ENCODE measurements at places on chromosomes 11 and 22.

DNA sequence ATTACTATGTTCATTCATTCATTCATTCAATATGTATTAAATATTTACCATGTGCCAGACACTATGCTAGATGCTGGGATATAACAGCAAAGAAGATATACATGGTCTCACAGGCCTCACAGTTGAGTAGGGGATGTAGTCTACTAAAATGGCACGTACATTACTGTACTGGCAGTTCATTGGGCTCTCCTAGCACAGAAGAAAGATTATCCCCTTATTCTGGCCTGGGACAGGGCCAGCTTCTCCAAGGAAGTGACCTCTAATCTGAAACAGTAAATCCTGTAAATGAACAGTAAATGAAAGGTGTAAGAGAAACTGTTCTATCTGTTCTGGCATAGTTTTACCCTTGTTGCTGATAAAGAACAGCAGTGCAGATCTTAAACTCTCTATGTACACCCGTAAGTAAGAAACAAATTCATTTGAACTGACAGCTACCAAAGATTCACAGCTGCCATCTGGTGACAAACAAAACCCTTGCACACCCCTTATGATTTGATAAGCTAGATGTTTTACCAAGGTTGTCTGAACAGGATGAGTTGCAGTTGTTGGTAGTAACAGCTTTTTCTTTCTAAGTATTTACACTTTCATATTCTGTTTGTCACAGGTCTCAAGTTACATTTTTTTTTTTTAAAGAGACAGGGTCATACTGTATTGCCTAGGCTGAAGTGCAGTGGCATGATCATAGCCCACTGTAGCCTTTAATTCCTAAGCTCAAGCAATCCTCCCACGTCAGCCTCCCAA, 263.1 kb downstream of the TMEM135 start:
- no peak for DNase-seq

- no peak for DNase-seq
These were observed 6.6 kb downstream of the ZBTB16 start for GRCh38 chr11:114066046-114066648.

GRCh38 chr22:27752141-27752540, 49.4 kb downstream of the MN1 start:
- DNase-seq: no peak

DNA sequence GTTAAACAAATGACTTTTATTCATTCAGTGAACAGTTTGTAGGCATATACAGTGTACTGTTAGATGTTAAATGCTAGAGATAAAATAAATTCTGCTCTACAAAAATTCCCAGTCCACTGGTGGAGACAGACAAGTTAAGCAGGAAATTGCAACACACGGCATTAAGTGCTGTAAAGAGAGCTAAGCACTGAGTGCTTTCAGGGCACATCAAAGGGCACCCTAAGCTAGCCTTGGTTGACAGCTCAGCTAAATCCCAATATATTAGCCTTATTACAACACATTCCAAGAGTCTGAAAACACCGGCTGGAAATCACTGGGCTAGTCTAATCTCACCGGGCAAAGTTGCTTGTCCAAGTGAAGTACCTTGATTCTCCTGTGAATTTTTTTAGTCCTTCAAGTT, 55.1 kb downstream of the NOX4 start:
- DNase-seq: peak; percentile 21

GRCh38 chr11:128592454-128592853, 5.1 kb upstream of the ETS1 start:
- DNase-seq: no peak

- no peak for DNase-seq
These were observed 17.9 kb downstream of the RTN3 start for GRCh38 chr11:63698976-63699733.

DNA sequence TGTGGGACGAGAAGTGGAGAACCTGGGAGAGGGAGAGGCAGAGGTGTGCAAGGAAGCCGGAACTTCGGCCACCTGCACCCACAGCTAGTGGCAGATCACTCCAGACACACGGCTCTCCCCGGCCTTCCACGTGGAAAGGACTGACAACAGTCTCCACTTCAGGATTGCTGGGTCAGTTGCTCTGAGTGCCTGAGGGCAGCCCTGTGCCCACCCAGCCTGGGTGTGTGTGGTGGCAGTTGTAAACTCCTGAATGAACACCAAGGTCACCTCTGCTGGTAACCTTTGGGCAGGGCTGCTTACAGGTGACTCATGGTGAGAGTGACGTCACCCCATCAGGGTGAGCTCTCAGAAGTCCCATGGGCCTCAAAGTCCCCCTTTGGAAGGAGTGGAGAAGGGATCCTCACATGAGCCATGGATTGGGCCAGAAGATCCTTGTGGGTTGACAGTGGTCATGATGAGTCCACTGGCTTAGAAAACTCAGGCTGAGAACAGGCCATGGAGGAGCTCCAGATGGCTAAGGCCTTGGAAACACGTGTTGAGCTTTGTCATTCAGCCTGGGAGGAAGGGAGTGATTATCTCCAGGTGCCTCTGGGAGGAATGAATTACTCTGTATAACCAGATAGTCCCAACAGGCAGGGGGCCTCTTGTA, 71.3 kb downstream of the BCR start:
- DNase-seq: peak; percentile 7

DNA sequence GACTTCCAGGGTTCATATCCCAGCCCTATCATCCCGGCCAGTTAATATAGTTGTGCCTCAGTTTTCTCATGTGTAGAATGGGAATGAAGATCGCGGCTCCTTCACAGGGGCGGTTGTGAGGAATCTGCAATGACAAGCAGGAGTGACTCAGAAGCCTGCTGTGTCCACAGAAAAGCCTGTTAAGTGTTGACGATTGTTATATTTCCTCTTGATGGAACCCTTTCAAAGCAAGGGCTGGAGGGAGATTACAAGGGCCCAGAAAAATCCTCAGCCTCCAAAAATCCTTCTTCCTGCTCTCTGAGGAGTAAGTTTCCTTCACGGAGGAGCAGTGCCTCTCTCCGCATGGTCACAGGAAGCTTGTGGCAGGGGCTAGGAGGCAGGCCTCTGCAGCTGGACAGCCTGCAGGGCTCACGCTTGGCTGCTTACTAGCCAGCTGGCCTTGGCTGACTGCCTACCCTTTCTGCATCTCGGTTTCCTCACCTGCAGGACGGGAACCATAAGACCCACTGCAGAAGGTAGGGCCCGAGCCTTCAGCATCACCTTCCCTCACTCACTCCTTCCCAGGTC, 63.4 kb downstream of the CACNG2 start:
- no peak for DNase-seq

GRCh38 chr11:16781936-16782919, 43.8 kb downstream of the C11orf58 start:
- no peak for DNase-seq

GRCh38 chr11:68263444-68264035, 8.2 kb downstream of the C11orf24 start:
- DNase-seq: no peak

- no peak for DNase-seq
These were observed 2.1 kb upstream of the GSTP1 start for GRCh38 chr11:67581469-67581868.

GRCh38 chr22:36065775-36066544, 37.3 kb upstream of the RBFOX2 start:
- DNase-seq: peak; percentile 97

DNA sequence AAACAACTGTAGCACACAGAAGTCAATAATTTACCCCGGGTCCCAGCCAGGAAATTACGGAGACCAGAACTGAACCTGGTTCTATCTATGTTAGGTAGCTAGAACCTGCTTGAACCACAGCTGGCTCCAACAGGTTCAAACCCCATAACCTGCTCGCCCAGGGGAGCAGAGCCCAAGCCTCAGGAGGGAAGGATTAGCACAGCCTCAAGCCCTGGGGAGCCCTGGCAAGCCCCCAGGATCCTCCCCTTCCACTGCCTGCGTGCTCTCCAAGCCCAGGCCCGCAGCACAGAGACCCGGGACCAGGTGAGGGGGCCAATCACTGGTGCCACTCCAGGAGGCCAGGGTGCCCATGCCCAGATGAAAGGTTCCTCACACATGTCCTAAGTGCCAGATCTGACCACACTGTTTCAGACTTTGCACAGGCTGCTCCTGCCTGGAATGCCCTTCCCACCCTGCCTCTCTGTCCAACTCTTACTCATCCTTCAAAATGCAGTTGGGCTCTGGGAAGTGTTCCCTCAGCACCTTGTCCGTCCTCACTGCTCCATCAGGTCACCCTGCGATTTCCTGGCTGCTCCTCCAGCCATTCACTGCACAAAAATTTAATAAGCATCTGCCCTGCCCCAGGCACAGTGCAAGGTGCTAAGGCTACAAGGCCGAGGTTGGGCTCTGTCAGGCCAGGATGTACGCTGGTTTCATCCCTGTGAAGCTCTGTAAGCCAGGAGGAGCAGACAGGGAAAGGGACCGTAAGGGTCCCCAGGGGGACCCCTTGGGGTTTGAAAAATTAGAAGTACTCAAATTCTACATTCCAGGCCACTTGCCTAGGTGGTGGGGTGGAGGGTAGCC, 32.2 kb downstream of the ARRB1 start:
- DNase-seq: peak; percentile 13

GRCh38 chr22:42819412-42820044, 37.5 kb downstream of the ARFGAP3 start:
- DNase-seq: no peak

- DNase-seq: no peak
These were observed 10.5 kb upstream of the MMP3 start for GRCh38 chr11:102853956-102854355.

DNA sequence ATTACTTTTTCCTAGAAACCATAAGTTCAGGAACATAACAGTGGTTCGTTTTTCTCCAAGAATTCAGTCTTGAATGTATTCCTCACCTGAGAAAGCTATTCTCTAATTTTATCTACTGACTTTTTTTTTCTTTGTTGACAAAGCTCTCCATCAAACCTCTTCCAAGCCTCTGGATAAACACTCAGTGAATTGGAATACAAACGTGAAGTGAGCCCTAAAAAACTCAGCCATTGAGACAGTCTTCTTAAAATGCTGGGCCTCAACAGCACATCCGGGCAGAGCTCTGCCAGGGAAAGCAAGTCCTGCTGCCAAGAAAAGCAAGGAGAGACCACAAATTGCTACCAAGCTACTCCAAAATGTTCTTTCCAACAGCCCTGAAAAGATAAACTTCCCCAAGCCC, 7.7 kb upstream of the SLC1A2 start:
- peak; percentile 81 for DNase-seq

DNA sequence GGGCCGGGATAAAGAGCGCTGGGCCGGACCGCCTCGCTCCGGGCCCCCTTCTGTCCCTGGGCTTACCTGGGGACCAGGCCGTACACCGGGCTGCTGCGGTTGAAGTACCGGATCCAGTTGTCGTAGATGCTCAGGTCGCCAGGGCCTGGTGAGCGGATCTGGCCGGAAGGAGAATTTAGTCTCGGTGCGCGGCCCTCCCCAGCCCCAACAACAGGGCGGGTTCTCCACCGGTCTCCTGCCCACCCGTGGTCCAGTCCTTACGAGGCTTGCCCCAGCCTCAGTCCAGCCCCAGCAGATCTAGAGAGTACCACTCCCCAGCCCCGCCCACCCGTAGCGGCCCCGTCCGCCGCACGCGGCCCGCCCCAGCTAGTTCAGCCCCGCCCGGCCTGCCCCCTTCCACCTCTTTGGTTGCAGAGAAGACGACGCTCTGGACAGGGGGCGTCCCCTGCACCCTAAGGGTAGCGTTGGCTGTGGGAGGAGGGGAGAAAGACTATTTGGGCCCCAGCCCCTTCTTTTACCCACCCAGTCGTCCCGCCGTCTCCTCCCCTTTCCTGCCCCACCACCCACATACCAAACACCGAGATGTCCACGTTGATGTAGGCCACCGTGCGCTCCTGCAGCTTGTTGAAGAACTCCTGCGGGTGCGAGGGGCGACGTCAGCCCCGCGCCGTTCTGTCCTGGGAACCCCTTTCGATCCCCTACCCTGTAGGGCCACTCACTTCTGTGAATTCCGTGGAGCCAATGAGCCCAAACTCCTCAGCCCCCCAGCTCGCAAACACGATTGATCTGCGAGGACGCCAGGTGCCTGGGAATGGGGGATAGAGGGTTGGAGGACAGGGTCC, 6.8 kb downstream of the SAC3D1 start:
- DNase-seq: peak; percentile 21

DNA sequence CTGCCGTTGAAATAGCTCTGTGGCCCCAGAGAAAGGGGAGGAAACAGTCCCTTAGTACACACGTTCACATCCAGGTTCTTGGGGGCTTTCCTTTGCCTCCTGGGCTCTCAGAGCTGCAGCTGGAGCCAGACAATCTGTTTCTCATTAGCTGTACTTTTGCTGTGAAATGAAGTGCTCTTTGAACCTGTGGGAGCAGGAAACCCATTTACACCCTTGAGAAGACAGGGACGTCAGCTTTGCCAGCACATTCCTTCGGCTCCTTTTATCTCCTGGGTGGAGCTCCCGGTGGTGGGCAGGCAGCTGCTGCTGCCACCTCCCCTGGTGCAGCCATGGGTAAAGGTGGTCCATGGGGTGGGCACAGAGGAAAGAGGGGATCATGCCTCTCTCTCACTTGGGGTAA, 80.6 kb upstream of the TIMP3 start:
- peak; percentile 68 for DNase-seq

GRCh38 chr22:23246982-23247766, 66.9 kb downstream of the BCR start:
- no peak for DNase-seq

DNA sequence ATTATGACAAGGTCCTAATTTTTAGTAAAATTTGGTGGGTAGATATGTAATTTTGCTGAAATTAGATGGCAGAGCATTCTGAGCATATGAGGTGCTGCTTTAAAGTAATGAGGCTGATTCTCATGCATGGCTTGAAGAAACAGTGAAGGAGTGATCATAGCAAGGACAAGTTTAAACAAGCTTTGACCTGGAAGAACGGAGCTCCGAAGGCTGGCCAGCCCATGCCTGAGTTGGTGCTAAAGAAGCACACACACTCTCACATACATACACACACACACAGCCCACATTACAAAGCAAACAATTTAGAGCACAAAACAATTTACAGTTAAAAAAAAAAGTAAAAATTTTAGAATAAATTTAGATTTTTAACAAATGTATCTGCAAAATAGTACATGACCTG, 150.7 kb downstream of the DCDC1 start:
- DNase-seq: no peak

DNA sequence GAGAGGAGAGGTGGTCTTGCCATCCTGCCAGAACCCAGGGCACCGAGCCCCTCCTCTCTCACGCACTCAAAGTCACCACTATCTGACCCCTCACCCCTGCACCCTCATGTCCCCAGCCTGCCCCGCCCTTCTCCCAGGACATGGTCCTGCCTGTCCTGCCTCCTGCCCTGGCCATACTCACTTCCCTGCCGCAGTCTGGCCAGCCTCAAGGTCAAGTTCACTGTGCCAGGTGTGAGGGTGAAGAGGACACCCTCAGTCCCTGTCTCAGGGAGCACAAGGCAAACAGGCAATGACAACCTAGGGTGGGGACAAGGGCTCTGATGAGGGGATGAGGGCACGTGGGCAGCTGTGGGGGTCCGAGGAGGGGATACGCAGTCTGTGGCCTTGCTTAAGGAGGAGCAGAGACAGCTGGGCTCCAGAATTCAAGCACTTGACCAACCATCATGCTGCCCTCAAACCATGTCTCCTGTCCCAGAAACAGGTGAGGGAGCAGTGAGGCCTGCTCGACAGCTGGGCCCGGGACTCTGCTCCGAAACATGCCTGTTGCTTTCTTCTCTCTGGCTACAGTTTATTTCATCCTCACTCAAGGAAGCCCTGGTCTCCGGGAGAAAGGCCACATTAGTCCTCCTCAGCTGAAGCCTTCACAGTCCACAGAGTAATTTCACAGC, 36.6 kb downstream of the PDGFB start:
- DNase-seq: no peak
